HAP-1 (cell line): ENCODE measurements at places on chromosomes 7 and 10.
A peak's percentile ranks its signal among the peaks of the same experiment; 100 is the strongest.

GRCh38 chr10:3980660-3981059 lies 195.7 kb upstream of the KLF6 start:
- DNase-seq: no peak

DNA sequence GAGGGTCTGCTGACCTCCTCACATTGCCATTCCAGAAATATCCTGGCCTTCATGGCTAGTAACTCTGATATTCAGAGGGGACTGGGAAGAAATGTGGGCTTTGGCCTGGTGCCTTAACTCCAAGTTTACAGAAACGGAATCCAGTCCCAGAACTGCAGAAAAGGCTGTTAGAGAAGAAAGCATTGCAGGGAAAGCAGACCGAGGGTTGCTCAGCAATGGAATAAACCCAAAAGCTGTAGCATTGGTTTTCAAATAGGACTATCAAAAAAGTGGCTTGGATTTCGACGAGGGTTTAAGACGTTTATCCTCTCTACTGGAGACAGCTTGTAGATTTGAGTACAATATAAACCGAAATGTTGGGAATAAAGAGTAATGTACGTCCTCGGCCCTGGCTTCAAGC lies 425.8 kb upstream of the FOXK1 start:
- DNase-seq: no peak

DNA sequence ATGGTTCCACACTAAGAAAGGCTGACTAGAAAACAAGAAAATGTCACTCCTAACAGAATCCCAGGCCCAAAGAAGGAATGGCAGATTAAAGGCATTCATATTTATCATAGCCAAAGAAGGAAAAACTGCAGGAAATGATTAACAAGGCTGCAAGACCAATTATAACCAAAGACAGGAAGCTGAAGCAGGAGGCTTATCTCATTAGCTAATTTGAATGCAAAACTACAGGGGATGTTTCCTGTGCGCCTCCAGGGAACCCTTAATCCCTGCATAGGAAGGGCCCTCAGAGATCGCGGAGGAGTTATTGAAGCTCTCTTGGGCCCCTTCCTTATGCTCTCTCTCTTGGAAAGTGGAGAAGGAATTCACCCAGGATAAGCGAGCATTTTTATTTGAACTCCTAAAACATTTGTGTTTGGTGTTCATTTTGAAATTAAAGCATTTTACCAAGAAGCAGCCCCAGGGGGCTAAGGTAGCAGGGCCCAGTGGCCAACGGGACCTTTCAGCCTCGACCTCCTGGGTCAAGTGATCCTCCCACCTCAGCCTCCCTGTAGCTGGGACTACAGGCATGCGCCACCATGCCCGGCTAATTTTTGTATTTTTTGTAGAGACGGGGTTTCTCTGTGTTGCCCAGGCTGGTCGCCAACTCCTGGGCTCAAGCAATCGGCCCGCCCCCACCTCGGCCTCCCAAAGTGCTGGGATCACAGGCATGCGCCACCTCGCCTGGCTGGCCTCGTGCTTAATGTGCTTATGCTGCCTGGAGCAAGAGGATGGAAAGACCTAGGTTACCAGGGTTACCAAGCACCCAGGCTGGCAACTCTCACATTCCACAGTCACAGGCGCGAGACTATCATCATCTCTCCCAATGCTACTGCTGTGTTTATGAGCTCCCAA lies 24.1 kb upstream of the PROSER2 start:
- DNase-seq: peak; percentile 37

GRCh38 chr10:24432478-24433416 lies 223.8 kb downstream of the KIAA1217 start:
- DNase-seq: no peak

- DNase-seq: no peak
These were observed 60.8 kb upstream of the NPTX2 start for GRCh38 chr7:98556288-98556687.

GRCh38 chr10:98244141-98244540 lies 23.9 kb downstream of the LOXL4 start:
- DNase-seq: no peak

- DNase-seq: peak; percentile 58
These were observed 1.3 kb upstream of the HIP1 start for GRCh38 chr7:75739796-75740672.

DNA sequence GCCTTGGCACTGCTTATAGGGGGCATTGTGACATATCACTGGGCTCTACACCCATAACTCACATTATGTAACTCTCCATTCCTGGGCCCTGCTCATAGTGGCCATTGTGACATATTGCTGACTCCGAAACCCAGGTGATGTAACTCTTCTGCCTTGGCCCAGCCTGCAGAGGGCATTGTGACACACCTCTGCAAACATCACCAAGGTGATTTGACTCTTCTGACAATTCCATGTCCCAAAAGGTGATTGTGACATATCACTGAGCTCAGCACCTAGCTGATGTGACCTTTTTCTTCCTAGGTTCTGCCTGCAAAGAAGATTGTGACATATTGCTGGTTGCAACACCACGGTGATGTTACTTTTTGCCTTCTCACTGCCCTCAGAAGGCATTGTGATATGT lies 36.5 kb upstream of the ZNF680 start:
- no peak for DNase-seq

GRCh38 chr7:1210979-1211608 lies 21.6 kb upstream of the UNCX start:
- no peak for DNase-seq

DNA sequence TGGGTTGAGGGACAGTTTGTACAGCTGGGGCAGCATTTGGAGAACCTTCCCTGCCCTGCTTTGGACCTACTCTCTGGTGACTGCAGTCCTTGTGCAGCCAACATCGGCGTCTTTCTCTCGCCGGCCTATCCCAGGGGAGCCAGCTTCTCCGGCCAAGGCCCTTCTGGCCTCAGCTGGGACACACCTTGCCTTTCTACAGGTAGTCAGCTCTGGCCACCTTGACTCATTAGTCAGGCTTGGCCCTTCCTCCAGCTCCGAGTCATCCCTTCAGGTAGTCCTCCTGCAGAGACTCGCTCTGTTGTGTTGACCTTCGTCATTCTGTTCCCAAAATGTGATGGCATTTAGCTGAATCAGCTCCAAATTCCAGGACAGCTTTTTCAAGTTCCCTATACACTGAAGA lies 145.0 kb upstream of the CHST15 start:
- no peak for DNase-seq

DNA sequence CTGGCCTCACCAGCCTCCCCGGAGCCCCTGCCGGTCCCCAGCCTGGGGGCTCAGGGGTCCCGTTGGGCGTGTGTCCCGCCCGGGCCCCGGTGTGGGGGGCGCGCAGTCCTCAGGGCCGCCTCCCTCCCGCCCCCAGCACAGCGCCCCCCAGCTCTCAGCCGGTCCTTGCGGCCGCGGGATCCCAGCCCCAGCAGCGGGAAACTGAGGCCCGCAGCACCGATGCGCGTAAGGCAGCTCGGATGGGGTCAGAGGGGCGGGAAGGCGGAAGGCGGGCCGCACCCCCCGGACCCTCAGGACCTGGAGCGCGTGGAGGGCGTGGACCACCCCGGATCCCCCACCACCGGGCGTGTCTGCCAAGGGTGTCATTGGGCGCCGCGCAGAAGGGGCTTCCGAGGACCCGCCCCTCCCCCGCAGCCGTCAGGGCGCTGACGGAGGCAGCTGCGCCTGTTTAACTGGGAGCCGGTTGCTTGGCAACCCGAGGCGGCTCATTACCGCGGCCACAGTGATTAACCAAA lies 14.9 kb downstream of the UNCX start:
- DNase-seq: no peak

DNA sequence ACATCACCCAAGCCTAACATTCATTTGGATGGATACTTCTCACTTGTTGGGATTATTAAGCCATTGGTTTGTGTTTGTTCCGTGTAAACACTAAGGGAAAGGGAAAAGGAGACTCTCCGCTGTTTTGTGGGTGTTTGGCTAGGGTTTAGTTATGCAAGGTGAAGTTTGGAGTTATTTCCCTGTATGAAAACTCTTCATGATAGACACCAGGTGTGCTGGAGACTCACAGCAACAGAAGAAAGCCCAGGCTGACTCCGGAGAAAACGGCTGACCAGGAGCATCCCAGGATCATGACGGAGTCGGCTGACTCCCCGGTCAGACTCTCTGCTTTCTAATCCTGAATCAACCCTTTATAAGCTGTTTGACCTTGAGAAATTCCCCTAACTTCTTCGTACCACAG lies 94.1 kb upstream of the KLF6 start:
- no peak for DNase-seq

GRCh38 chr10:110457851-110458250 lies 39.9 kb upstream of the DUSP5 start:
- no peak for DNase-seq

GRCh38 chr7:133904776-133905175 lies 222.4 kb upstream of the LRGUK start:
- no peak for DNase-seq

GRCh38 chr10:92387289-92387940 lies 96.4 kb downstream of the MARCHF5 start:
- DNase-seq: peak; percentile 90

DNA sequence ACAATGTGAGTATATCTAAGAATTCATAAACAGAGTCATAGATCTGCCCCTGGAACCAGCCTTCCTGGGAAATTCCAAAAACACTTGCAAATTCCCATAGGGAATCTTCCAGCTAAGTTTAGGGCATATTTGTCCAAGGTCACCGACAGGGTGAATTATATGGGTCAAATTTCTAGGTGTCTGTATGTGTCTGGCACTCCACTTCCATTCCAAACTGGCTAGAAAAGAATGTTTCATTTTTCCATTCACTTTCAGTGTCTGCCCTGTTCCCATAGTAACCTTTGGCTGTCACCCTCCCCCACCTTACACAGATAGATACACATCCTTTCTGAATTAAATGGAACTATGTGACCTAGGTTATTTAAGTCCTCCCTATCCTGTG lies 230.9 kb downstream of the CREB5 start:
- DNase-seq: peak; percentile 25

- no peak for DNase-seq
These were observed 6.1 kb upstream of the KEL start for GRCh38 chr7:142968229-142968628.

DNA sequence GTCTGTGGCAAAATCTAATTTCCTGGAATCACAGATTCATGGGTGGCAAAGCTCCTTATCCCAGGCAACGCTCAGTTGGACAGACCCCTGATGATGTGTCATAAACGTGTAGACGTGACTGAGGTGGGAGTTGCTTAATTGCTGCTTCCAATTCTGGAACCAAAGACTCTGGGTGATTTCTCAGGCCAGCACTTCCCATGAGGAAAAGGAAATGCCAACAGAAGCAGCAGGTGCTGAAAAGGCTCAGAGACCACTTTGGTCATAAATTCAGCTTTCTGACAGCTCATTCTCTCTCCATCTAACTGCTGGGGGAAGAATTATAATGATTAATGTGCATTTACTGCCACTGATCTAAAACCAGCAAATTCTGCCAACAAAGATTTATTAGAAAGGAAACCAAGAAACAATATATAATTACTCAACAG lies 88.7 kb downstream of the OSBPL3 start:
- DNase-seq: no peak

DNA sequence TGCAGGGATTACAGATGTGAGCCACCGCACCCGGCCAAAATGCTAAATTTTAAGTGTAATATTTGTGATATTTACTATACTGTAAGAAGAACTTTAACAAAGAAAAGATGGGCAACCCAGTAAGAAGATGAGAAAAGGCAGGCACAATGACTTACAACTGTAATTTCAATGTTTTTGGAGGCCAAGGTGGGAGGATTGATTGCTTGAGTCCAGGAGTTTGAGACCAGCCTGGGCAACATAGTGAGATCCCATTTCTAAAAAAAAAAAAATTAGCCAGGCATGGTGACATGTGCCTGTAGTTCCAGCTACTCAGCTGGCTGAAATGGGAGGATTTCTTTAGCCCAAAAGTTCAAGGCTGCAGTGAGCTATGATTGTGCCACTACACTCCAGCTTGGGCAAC lies 11.7 kb upstream of the GATAD1 start:
- no peak for DNase-seq

DNA sequence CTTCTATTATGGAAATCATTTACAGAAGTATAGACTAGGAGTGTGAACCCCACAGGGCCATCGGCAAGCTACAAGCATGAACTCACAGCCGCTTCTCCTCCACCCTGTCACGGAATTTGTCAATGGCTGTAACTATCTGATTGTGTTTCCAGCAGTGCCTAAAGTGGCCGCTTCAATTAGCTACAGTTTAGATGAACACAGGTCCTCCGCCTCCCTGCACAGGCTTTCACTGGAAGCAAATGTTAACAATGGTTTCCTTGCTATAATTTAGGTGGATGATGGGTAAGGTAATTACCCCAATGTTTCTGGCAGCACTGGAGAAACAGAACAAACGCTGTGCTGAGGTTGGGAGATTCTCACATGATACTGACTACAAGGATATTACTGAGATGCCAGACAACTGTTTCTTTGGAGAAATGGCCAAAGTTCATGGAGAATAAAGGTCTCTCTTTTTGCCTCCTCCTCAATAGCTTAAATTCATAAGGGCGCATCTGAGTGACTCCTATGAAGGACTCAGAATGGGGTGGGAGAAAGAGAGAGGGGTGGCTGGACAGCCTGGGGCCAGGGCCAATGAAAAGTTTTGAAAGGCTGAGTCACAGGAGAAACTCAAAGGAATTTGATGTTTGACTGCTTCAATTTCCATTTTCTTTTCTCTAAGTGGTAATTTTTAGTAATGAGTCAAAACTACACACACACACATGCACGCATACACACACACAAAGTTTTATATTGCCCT lies 78.9 kb downstream of the SVIL start:
- DNase-seq: no peak

GRCh38 chr7:107059468-107059867 lies 15.0 kb downstream of the PRKAR2B start:
- DNase-seq: no peak

DNA sequence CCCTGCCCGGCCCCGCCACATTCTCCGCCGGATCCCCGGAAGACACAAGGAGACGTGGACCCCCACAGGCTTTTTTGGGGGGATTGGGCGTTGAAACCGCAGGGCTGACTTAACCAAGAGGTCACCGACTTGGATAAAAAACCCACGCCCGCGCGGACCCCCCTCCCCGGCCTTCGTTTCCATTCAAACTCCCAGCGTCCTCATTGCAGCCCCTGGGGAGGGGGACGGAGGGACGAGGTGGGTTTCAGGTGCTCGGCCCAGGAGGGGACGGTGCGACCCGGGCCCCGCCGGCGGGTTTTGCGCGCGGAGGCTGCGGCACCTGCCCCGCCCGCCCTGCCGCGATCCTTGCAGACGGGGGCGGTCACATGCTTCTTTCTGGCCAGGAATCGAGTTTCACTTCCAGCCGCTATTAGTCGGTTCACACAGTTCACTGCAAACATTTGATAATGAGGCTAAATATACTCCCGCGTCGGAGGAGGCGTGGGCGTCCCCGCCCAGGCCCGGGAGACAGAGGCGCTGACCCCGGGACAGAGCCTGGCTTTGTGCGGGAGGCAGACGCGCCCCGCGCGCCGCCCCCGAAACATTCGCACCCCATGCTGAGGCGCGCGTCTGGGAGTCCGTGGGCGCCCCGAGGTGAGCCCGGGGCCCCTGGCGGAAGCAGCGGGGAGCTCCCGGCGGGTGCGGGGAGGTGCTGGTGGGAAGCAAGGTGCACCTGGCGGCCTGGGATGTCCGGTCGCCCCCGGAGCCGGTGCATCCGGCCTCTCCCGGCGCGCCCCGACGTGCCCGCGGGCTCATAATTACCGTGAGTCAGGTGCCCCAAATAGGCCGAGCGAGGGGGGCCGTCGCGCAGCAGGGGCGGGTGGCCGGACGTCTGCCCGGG lies 2.7 kb upstream of the PDGFA start:
- peak; percentile 45 for DNase-seq
